ENCODE measurements at places on chromosomes 3 and 15. TPM values are rescaled to one million over a fixed set of nuclear protein-coding genes. Genes with fewer than 3 reads are reported as not detected.

ERICH6 gene
- not detected for total RNA-seq

ZFAND6 gene
- 76.7 TPM for total RNA-seq

SYNM gene
- 26.8 TPM for total RNA-seq

LYZL4 gene
- not detected for total RNA-seq

NMNAT3 gene
- 5.8 TPM for total RNA-seq

INSYN1 gene
- 3.8 TPM for total RNA-seq

AAGAB gene
- 24.9 TPM for total RNA-seq

TTLL13 gene
- not detected for total RNA-seq

ABI3BP gene
- total RNA-seq = 108 TPM

GRK7 gene
- not detected for total RNA-seq

ANKRD34C gene
- not detected for total RNA-seq

FILIP1L gene
- 25.0 TPM for total RNA-seq

WWTR1 gene
- total RNA-seq = 89.5 TPM

CHP1 gene
- 159 TPM for total RNA-seq

SERINC4 gene
- not detected for total RNA-seq

TMEM42 gene
- total RNA-seq = 17.4 TPM

GRIP2 gene
- total RNA-seq = 1.1 TPM

PLA2G4E gene
- 1.1 TPM for total RNA-seq

ATP10A gene
- total RNA-seq = 43.5 TPM

ZNF660 gene
- 2.7 TPM for total RNA-seq

SLC35A5 gene
- total RNA-seq = 37.4 TPM

SKOR1 gene
- 0.41 TPM for total RNA-seq

TAGLN3 gene
- 0.44 TPM for total RNA-seq

CAPN3 gene
- 47.2 TPM for total RNA-seq

OIP5 gene
- 0.62 TPM for total RNA-seq

ATP8B4 gene
- total RNA-seq = 9.0 TPM

TMEM212 gene
- total RNA-seq = 5.2 TPM

AGTR1 gene
- total RNA-seq = 10.8 TPM

SLC2A2 gene
- not detected for total RNA-seq

DOCK3 gene
- 1.5 TPM for total RNA-seq

FOXB1 gene
- not detected for total RNA-seq

CTXN2 gene
- not detected for total RNA-seq

SOX14 gene
- not detected for total RNA-seq

AGBL1 gene
- total RNA-seq = 12.0 TPM

EPHA6 gene
- 0.53 TPM for total RNA-seq

ZBBX gene
- 15.2 TPM for total RNA-seq

GABRR3 gene
- not detected for total RNA-seq

IRAK2 gene
- 3.9 TPM for total RNA-seq

CACNA1D gene
- 33.6 TPM for total RNA-seq

ITGA11 gene
- 2.7 TPM for total RNA-seq

SH3GL3 gene
- 2.6 TPM for total RNA-seq

C3orf70 gene
- 3.2 TPM for total RNA-seq

MCF2L2 gene
- total RNA-seq = 0.62 TPM

SEMA6D gene
- 10.2 TPM for total RNA-seq

Data from lower lobe of right lung (tissue), 2 donors.